ENCODE measurements at places on chromosomes 3 and 15.

- DNase-seq: no peak
Observed at GRCh38 chr15:57595011-57595866, 3.5 kb downstream of the MYZAP start.

DNA sequence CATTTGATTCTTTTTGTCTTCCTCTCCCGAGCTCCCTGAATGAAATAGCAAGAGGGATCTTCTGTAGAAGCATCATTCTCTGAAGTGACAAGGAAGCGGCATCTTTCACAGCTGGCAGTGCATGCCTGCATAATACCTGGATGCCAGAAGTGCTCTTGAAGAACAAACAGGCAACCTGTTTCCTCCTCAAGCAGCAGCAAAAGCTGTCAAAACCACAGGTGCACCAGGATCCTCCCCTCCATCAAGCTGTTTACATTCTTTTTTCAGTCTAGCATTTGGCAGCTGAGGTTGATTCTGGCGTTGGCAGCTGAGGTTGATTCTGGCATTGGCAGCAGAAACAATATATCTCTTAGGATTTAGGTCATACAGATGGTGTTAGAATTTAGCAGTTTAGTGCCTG, 979.0 kb downstream of the TUSC7 start:
- DNase-seq: no peak

- DNase-seq: no peak
Observed at GRCh38 chr3:134614955-134615354, 35.9 kb downstream of the KY start.

DNA sequence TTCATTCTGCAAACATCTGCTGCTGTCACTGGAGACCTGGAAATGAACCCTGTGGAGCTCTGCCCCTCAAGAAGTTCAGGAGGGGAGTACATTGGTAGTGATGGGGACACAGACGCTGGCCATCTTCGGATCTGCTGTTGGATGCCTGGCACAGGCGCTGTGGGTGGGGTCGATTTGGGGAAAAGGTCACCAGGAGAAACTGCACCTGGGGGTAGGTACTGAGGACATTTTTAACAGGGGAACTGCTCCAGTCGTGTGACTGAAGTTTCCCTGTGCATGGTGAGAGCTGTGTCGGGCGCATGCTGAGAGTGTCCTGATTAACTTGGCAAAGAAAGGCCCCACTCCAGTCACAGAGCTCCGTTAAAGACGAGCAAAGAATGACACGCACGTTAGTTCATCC, 3.4 kb downstream of the UROC1 start:
- DNase-seq: no peak

- no peak for DNase-seq
Observed at GRCh38 chr3:192194085-192194484, 533.3 kb downstream of the FGF12 start.

DNA sequence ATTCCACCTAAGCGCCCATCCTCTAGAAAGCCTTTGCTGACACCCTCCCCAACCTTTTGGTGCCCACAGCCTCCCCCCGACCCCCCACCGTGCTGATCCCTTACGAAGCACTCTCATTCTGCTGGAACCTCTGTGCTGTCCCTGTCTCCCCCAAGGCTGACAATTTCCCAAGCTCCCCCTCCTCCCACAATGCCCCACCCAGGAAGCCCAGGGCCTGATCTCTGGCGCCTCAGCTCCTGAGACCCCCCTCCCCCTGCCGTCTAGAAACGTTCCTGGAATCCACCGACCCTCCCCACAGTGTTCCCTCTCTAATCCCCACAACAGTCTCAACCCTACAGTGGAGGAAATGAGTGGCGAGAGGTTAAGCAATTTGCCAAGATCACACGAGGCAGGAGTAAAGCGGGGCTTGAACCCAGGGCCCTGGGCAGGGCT, 18.3 kb downstream of the MYL3 start:
- DNase-seq: no peak

- DNase-seq: no peak
Observed at GRCh38 chr15:89446255-89446891, 50.0 kb downstream of the RHCG start.

- no peak for DNase-seq
Observed at GRCh38 chr3:66394019-66394752, 106.6 kb downstream of the LRIG1 start.

DNA sequence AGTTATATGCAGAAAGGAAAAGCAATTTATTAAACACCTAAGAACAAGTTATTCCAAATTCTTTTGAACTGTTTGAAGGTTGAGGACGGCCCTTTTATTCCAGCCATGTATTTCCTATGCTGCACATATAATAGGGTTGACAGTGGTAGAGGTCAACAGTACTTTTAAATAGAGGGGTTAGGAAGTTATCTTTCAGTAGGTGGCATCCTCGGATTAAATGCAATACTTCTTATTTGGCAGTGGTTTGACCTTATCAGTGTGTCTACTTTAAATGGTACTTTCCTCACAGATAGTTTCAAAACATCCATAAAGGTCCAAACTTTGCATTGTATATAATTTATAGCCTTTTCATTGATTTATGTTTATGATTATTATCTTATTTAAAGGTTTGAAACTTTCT, 558.7 kb downstream of the TUSC7 start:
- no peak for DNase-seq

GRCh38 chr3:64140651-64141050, 84.6 kb downstream of the PRICKLE2 start:
- DNase-seq: no peak

GRCh38 chr15:83445643-83446042, 1.5 kb upstream of the SH3GL3 start:
- no peak for DNase-seq

DNA sequence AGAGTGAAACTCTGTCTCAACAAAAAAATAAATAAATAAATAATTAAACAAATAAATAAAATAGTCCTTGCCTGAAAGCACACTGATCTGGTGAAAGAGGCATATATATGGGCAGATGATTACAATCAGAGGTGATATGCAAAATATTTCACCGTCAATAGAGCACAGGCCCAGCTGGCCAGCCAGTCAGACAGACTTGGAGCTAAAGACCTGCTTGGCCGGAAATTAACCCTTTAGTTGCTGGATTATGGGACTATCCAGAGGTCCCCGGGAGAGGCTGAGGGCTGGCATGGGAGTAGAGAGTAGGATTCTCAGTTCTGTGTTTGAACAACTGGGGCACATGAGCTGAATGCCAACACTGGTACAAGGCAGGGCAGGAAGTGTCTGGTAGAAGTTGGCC, 59.1 kb upstream of the CTNNB1 start:
- DNase-seq: no peak

- DNase-seq: no peak
Observed at GRCh38 chr15:100602823-100603393, 519 bp downstream of the ASB7 start.

DNA sequence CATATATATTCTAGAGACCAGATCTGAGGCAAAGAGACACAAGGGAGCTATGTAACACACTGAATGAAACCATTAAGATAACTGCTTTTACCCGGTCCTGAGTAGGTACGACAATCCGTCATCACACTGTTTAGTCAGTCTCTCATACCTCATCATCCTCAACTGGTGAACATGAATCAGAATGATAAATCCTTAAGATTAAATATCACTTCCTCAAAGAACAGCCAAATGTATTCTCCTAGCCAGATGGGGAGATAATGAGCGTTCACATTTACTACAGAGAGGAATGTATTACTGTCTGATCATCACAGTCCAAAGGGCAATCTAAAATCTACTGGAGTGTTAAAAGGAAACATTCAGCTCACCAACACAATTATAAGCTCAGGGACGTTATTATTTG, 319.4 kb upstream of the STAC start:
- no peak for DNase-seq

DNA sequence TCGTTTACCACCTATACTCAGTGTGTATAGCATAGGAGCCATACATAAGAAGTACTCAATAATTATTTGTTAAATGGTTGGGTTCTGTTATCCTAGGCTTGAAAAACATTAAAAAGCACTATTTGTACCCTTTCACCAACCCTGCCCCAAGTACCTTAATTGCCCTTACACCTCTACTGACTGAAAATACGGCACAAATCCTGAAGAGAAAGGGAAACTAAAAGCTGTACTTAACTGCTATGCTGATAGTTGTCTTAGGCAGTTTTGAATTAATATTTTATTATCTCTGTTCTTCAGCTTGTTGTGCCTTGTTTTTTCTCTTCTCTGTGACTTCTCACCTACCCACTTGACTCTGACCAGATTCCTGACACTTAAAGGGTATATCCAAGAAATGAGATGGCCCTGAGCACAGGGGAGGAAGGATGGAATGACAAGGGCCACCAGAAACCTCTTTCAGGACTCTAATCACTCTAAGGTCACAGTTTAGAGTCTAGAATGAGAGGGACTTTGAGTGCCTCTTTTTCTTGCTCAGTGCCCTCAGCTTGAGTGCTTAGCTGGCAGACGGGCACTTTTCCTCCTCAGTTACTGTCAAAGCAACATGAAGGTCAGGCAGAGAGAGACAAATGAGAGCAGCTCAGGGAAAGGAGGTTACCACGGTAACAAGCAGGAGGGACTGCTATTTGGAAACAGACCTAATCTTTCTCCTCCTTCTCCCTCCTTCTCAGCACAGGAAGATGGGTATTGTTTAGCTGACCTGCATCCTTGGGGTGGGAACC, 136.5 kb downstream of the ZNF609 start:
- no peak for DNase-seq

GRCh38 chr3:126147147-126147931, 33.0 kb downstream of the ALDH1L1 start:
- no peak for DNase-seq

- no peak for DNase-seq
Observed at GRCh38 chr15:59388670-59389069, 16.0 kb upstream of the MYO1E start.

- DNase-seq: no peak
Observed at GRCh38 chr15:81333363-81333762, 9.4 kb upstream of the STARD5 start.

DNA sequence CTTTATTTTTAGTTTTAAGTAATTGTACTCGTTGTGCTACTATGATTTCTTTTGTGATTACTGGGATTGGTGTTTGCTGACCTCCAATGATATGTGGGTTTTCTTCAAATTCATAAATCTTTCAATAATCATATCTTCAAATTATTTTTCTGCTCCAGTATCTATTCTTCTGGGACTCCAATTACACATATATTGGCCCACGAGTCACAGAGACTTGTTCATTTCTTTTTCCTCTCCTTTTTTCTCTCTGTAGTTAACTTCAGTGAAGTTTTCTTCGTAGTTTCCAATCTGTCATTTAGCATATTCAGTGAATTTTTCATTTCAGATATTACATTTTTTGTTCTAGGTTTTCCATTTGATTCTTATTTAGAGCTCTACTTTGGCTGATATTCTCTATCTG, 21.4 kb downstream of the RFX7 start:
- DNase-seq: no peak

GRCh38 chr3:126005951-126006350, 37.0 kb downstream of the ROPN1B start:
- no peak for DNase-seq

- DNase-seq: no peak
Observed at GRCh38 chr15:78301828-78302227, 2.4 kb upstream of the SKIC8 start.

GRCh38 chr3:195186041-195186709, 84.8 kb downstream of the XXYLT1 start:
- DNase-seq: no peak

- no peak for DNase-seq
Observed at GRCh38 chr3:194005930-194006501, 129.9 kb upstream of the HES1 start.
